ENCODE measurements at places on chromosomes 7 and 10.

DNA sequence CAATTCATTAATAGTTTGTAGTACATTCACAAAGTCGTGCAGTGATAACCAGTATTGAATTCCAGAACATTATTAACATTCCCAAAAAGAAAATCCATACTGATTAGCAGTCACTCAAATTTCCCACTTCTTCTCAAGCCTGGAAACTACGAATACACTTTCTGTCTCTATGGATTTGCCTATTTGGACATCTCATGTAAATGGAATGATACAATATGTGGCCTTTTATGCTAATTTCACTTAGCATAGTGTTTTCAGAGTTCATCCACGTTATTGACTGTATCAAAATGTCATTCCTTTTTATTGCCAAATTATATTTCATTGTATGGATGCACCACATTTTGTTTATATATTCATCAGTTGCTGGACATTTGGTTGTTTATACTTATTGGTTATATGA lies 78.8 kb downstream of the STK31 start:
- no peak for DNase-seq

- DNase-seq = no peak
Observed at GRCh38 chr7:129875745-129876411, 76.9 kb downstream of the UBE2H start.

DNA sequence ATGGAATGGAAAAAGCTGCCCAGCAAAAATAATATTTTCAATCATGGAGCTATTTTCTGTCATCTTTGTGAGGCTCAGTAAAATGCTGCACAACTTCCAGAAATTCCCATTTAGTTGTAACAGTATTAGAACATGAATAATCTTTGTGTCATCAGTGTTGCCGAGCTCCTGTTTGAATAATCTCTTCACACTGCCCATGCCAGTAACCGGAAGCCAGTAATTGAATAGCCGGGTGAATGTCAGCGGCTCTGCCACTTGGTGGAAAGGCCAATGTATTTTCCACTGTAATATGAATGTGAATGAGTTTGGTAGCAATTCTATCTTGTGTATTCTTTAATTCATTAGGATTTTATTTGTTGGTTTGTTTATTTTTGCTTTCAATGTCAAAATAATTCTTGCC lies 172.5 kb upstream of the INSYN2A start:
- DNase-seq = no peak

- DNase-seq = no peak
Observed at GRCh38 chr7:132092106-132092505, 484.2 kb downstream of the PLXNA4 start.

DNA sequence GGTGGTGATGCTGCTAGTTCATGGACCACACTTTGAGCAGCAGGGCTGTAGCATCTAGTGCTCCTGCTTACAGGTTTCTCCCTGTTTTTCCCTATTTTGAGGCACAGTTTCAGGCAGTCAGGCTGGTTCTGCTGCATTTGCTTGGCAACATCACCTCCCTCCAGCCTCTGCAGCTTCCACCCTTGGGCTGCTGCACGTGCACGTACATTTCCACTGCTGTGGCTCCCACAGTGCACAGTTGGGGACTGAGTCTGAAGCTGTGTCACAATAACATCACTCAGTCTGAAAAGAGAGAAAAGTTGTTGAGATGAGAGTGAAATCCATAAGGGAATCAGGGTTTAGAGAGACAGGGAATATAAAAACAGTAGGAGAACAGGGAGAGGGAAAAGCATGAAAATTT lies 230.7 kb upstream of the FZD1 start:
- peak; percentile 35 for DNase-seq

DNA sequence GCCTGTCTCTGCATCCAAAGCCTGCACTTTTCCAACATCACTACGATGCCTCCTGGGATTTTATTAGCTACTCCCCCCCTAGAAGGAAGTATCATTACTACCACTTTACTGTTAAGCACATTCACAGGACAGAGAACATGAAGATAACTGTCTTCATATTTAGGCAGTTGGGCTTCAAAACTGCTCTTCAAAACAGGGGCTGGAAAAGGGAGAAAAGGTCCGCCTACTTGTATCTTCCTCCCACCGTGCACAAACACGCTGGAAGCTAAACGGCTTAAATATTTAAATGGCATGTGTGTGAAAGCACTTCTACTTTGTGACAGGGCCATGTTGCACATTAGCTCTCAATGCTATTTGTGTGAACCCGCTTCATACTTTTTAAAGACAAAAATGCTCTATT lies 999 bp downstream of the ITIH5 start:
- DNase-seq = no peak

- peak; percentile 71 for DNase-seq
Observed at GRCh38 chr7:155509725-155510551, 36.4 kb downstream of the CNPY1 start.

GRCh38 chr7:127792528-127793342 lies 140.7 kb downstream of the SND1 start:
- DNase-seq = no peak

DNA sequence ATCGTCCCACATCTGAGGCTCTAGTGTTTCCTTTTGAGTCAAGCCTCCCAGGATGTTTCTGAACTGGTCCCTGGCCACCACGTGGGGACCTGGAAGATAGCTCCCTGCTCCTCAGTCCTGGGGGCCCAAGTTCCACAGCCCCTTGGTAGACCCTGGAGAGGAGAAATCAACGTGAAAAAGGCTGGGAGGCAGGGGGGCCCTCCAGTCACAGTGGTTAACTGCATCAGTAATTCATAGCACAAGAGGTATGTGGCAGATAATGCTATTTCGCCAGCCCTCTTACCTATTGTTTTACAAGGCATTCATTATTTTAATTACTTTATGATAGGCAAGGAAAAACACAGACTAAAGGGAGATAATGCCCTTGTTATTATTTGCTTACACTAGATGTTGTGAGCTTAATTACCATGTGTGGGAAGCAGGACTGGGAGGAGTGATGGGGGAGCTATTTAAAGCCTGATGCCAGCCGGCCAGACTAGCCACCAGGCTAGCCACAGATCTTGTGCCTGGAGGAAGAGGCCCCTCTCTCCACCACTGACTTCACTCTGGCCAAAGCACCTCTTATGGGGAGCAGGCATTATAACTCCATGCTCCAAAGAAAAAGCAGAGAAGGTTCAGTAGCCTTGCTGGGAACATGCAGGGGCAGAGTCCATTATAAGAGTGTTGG lies 230.7 kb downstream of the KCNMA1 start:
- DNase-seq = no peak

- no peak for DNase-seq
Observed at GRCh38 chr7:1794888-1795542, 124.9 kb downstream of the ELFN1 start.

DNA sequence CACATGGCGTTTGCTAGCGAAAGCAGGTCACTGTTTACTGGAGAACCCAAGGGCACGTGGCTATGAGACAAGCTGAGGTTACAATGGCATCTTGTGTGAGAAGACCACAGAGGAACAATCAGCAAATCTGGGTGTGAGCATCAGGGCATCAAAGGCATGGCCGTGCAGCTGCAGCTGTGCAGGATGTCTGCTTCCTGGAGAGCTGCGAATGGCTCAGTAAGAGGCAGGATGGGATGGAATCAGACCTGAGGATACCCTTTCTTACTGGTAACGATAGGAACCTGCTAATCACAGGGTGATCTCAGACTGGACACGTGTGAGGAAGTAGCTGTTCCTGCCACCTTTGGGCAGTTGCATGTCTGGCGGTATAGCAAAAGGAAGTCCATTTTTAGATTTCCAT lies 119.5 kb downstream of the RNF216 start:
- no peak for DNase-seq

- DNase-seq = no peak
Observed at GRCh38 chr7:154965014-154965413, 37.9 kb downstream of the PAXIP1 start.

GRCh38 chr10:3588346-3588745 lies 196.7 kb downstream of the KLF6 start:
- no peak for DNase-seq

GRCh38 chr7:114293289-114294012 lies 121.2 kb upstream of the FOXP2 start:
- no peak for DNase-seq

DNA sequence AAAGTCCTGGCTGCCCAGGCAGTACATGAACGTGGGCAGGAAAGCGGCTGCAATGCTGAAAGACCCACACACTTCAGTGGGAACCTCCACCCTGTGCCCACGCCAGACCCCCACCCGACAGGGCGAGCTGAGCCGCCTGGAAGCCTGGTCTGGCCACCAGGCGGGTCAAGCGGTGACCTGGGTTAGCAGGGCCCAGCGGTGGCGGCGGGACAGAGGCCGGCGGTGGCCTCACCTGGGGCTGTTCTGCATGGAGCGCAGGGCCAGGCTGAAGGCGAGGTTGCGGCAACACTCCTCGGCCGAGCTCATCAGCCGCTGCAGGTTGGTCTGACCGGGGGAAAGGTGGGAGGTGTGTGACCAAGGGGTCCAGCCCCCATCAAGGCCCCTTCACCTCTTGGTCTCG lies 11.6 kb upstream of the MICALL2 start:
- DNase-seq = no peak

DNA sequence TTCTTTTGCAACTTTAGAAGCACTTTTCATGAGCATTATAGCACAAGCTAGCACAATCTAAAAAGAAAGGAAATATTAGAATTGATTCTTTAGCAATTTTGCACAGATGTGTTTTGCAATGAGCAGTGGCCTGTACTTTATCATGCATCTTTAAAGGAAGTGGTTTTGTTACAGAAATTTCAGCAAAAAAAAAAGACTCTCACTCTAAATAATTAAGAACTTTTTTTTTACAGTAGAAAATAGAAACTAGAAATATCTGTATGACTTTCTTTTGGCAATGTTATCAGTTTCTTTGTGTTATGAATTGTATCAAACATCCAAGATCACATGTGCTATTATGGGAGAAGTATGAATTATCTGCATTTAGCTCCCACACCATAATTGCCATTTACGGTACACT lies 195.7 kb upstream of the KLF6 start:
- DNase-seq = no peak

DNA sequence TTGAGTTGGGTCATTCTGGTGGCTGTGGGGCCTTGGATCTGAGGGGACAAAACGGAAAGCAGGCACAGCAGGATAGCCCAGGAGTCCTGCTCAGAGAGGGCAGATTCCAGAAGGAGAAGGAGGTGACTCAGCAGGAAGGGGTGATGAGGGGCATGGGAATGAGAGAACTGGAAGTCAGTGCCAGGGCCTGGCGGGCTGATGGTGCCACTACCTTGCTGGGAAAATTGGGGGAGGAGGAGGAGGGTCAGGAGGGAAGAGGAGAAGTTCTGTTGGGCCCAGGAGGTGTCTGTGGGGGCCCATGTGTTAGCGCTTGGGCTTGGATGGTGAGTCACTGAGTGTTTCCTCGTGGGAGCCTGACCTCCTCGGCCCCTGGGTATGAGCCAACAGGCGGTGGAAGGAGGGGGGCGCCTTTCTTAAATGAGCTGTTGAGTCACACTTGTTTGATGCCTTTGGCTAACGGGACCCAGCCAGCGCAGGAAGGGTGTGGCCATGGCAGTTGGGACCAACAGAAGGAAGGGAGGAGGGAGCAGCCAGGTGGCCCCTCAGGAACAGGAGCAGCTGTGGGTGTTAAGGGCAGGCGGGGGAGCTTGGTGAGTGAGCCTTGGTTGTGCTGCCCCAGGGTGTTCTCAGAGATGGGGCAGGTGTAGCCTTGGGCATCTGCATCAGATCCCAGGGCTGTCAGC lies 130.0 kb upstream of the BTBD16 start:
- no peak for DNase-seq

GRCh38 chr10:5963591-5963990 lies 13.8 kb downstream of the IL15RA start:
- DNase-seq = no peak

- DNase-seq = no peak
Observed at GRCh38 chr10:34339816-34340553, 475.1 kb downstream of the PARD3 start.

- peak; percentile 29 for DNase-seq
Observed at GRCh38 chr10:71598621-71599055, 120.9 kb downstream of the C10orf105 start.

DNA sequence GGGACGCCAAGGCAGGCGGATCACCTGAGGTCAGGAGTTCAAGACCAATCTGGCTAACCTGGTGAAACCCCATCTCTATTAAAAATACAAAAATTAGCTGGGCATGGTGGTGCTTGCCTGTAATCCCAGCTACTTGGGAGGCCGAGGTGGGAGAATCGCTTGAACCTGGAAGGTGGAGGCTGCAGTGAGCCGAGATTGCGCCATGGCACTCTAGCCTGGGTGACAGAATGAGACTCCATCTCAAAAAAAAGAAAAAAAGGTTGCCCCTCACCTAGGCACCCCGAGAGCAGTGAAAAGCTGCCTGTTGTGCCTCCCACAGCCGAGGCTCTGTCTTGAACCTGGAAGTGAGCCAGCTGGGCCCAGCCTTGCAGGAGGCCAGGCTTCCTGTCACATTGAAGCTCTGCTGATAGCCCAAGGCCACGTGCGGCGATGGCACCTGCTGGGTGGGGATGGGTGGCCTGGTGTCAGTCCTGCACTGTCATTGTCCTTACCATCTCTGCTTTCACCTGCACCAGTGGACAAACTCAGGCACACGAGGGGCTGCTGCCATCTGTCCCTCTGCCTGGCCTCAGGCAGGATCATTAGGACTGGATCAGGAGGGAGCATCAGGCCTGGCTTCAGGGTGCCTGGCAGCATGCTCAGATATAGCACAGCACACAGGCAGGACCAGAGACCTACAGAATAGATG lies 37.8 kb downstream of the DNAJB12 start:
- DNase-seq = no peak

GRCh38 chr10:22468570-22469320 lies 123.4 kb downstream of the SPAG6 start:
- DNase-seq = no peak

DNA sequence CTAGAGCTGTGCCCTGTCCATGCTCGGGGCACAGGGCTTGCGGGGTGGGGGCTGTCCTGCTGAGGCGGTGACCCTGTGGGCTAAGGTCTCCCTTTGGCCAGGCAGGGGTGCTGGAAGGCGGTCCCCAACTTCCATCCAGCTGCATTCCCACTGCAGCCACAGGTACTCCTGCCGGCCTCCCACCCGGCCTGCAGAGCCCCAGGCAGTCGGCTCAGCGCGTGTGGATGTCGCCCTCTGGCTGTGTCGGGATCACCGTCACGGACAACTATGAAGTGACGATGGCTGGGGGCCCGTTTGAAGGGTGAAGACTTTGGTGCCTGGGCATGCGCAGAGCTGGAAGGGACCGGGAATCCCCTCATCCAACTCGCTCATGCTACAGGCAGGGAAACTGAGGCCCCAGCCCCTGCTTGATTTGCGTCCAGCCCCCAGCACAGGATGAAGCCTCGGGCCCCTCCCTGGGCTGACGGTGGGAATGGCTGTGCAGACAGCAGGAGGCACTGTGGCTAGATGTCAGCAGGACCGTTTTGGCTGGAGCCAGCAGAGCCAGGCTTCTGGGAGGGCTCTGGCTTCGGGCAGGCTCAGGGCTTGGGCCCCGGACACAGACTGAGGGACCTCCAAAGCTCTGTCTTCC lies 2.3 kb upstream of the TMEM184A start:
- peak; percentile 40 for DNase-seq
